ENCODE measurements at places on chromosomes 4 and X. TPM values are rescaled to one million over a fixed set of nuclear protein-coding genes. Genes with fewer than 3 reads are reported as not detected.

F8A3 gene
- 0.54 TPM for total RNA-seq

KLHL4 gene
- 7.7 TPM for total RNA-seq

FRAS1 gene
- total RNA-seq, result 3.2 TPM

ZCCHC12 gene
- total RNA-seq, result 0.38 TPM

UGT2B15 gene
- total RNA-seq, result 0.14 TPM

FGF13 gene
- not detected for total RNA-seq

MAGEA2 gene
- not detected for total RNA-seq

PRKG2 gene
- 0.67 TPM for total RNA-seq

SLC25A31 gene
- total RNA-seq, result not detected

TASL gene
- total RNA-seq, result not detected

STATH gene
- not detected for total RNA-seq

LARP1B gene
- total RNA-seq, result 14.0 TPM

CD38 gene
- total RNA-seq, result 14.4 TPM

DCLK2 gene
- 8.0 TPM for total RNA-seq

EDA2R gene
- total RNA-seq, result 11.7 TPM

KCTD8 gene
- not detected for total RNA-seq

IRS4 gene
- total RNA-seq, result not detected

UBL4A gene
- 60.1 TPM for total RNA-seq

KLB gene
- 0.16 TPM for total RNA-seq

PAGE2B gene
- not detected for total RNA-seq

UGT2B10 gene
- total RNA-seq, result not detected

IL2RG gene
- 0.12 TPM for total RNA-seq

NDNF gene
- total RNA-seq, result not detected

DDX53 gene
- not detected for total RNA-seq

ADAM29 gene
- total RNA-seq, result not detected

DGAT2L6 gene
- total RNA-seq, result not detected

GLRA2 gene
- total RNA-seq, result not detected

USP26 gene
- total RNA-seq, result not detected

GDPD2 gene
- 0.03 TPM for total RNA-seq

SPIN2A gene
- 0.16 TPM for total RNA-seq

XAGE1A gene
- 21.1 TPM for total RNA-seq

ARX gene
- 0.58 TPM for total RNA-seq

AGTR2 gene
- total RNA-seq, result not detected

C4orf36 gene
- total RNA-seq, result 1.3 TPM

ADGRG4 gene
- total RNA-seq, result not detected

MAGEB10 gene
- not detected for total RNA-seq

ZCCHC18 gene
- 0.02 TPM for total RNA-seq

SSX4 gene
- not detected for total RNA-seq

PRDM5 gene
- total RNA-seq, result 2.9 TPM

FAM9B gene
- total RNA-seq, result 0.06 TPM

AKAP4 gene
- not detected for total RNA-seq

ABLIM2 gene
- total RNA-seq, result 7.6 TPM

LUZP4 gene
- total RNA-seq, result not detected

GPRASP2 gene
- total RNA-seq, result 4.8 TPM

Measured in A549 treated with dexamethasone at 1 μM for 4 hours (cell line).